ENCODE measurements at places on chromosomes 16 and 17.

DNA sequence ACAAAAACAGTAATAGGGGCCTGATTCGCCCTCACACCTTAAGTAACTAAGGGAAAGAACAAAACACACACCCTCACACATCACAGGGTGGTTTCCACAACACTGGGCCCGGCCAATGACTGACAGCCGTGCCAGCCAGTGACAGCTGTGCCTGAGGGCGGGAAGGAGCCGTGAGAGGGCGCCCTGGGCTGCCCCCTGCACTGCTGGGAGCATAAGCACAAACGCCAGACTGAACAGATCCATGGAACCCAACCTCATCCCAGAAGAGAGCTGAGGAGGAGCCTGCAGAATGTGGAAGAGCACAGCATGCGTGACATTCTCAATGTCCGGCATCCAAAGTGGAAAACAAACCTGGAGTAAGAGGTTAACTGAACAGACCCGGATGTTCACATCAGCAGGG is 16.0 kb downstream of the CSNK1D start:
- peak; percentile 66 for DNase-seq

GRCh38 chr17:39110435-39111136 is 40.9 kb downstream of the PLXDC1 start:
- no peak for DNase-seq

DNA sequence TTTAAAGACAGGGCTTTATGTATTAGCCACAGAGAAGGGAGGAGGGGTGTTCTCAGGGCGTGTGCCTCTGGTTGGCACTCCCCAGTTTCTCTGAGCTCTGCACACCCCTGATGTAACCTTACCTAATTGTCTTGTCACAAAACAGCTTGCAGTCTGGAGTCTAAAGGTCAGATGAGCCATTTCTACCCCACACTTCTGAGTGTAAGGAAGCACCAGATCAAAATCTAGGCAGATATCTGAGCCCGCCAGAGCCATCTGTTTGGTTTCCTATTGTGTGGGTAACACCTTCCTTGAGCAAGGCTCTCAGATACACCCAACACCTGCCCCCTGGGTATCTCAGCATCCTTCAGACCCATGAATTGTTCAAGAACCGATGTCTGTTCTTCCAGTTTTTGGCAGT is 15.5 kb downstream of the CDH1 start:
- no peak for DNase-seq

GRCh38 chr16:29745853-29746345 is at the start of gene C16orf54:
Gene C16orf54 (minus strand): TSS chr16:29745990. CDS start chr16:29744951, 1,039 bp downstream.
- DNase-seq = no peak

DNA sequence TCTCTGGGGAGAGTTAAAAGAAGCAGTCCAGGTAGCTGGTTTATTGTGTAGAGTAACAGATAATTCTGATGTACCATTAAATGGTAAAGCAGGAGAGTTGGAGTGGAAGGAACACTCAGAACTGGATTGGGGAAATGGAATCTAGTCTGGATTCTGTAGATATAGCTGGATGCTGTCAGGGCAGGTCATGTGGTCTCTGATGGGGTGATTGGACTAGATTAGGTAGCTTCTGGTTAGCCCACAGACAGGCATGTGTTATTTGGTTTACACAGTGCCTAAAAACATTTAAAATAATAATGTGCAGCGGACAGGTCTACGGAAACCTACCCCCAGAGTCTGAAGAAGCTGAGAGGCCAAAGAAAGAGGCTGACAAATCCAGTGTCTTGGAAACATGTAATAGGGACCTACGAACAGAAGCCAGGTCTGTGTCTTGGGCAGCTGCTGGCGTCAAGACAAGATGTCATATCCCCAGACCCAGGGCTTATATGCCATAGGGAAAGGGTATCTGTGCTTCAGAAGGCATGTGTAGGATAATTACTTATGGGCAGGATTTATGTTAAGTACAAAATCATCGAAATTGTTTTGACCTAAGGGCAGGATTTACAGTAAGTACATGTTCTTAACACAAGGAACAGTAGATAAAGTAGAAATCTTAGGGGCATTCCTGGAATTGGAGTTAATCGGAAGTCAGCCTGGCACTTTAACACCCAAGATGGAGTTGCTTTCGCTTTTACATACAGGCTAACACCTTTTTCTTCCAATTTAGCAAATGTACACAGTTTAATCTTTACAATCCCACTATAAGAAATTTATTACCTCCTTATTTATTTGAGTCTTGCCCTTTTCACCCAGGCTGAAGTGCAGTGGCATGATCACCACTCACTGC is 12.4 kb downstream of the LUC7L3 start:
- DNase-seq = no peak

DNA sequence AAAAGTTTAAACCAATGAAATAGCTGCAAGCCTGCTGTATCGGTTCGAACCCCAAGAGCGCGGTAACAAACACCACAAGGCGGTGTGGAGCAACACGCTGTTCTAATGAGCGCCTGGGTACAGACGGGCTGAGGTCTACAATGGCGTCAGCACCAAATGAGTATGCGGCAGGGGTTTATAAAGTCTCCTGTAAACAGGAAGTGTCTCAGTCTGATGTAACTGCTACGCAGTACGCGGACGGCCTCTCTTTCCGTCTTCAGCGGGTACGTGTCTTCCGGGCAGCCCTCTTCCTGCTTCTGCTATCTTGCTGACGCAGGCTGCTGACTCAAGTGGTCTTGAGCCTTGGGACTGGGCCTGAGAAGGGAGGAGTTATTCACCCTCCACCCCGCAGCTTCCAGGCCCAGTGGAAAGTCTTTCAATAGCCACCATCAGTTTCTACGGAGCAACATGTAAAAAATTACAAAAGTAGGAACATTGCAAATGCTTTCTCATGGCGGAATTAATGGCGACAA is 40.5 kb upstream of the KCNJ2 start:
- DNase-seq = no peak

GRCh38 chr16:83402967-83403366 is 404.8 kb upstream of the HSBP1 start:
- peak; percentile 49 for DNase-seq

DNA sequence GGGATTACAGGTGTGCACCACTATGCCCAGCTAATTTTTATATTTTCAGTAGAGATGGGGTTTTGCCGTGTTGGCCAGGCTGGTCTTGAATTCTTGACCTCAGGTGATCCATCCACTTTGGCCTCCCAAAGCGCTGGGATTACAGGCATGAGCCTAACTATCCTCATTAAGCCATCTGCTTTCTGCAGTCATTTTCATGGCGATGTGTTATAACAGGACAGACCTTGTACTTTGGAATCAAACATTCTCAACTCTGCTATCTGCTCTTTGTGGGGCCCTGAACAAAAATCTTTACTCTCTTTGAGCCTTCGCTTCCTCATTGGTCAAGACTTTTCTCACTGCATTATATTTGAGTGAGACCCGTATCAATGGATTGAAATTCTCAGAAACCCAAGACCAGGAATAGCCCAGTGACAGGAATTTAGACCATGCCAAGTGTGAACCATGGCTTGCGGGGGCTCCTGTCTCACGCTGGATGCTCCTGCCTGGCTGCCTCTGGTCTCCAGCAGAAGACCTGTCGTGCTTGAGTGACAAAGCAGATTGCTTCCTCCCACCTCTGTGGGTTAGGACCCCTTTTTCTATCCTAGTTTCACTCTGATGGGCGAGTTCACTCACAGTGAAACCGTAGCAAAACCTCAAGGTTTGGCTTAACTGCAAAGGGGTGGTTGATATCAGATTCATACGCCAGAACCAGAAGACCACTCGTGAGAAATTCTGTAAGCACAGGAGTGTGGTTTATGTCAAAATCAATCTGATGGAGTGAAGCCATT is 519.1 kb downstream of the MAF start:
- DNase-seq = no peak

GRCh38 chr17:70772761-70773160 is 603.4 kb downstream of the KCNJ2 start:
- DNase-seq = no peak

- no peak for DNase-seq
These were observed 26.2 kb downstream of the TRIM16 start for GRCh38 chr17:15657868-15658267.

GRCh38 chr17:68319410-68320162 is 28.3 kb downstream of the ARSG start:
- DNase-seq = no peak

DNA sequence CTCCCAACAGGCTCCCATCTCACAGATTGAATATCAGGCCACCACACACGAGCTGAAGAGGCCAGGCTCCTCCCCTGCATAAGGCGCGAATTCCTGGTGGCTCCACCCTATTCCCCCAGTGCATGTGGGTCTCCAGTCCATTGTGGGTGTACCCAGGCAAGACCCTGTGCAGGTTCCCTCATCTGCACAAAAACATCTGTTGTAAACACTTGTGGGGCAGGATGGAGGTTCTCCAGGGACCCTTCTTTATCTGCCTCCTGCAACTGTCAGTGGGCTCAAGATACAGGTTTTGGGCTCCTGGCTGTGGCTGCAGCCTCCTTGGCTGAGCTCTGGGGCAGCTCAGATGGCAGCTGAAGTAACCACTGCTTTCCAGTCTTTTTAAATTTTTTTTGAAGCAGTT is 17.6 kb upstream of the LGALS9 start:
- no peak for DNase-seq

- peak; percentile 48 for DNase-seq
These were observed 5.4 kb upstream of the KLHL11 start for GRCh38 chr17:41870627-41871026.

DNA sequence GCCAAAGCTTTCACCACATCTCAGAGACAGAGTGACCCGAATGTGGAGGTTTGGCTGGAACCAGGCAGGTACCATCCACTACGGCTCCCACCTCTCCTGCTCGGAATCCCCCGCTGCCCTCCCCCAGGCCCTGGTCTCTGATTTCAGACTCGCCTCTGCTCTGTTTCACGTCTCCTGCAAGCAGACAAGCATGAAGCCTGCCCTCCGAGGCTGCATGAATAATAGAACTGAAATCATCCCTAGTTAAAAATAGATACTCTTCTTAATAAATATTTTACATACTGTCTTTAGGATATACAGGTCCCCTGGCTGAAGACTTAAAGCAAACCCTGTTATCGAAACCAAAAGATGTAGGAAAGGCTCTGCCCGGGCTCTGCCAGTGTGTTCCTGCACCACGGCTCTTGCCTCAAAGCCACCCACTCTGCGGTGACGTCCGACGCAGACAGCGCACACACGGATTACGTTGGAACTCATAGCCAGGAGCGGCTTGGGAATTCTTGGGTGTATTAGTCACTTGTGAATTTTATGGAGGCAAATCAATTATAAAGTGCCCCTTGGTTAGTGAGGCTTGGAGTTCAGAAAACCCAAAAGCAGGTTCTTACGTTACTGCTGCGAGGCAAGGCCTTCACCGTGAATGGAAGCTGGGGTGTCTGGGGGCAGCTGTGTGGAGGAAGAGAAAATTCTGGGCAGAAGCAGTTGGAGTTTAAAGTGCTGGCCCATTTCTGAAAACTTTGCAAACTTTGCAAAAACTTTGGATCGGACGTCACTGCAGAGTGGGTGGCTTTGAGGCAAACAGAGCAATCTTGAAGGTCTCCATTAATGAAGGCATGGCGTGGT is 25.6 kb upstream of the NPTX1 start:
- peak; percentile 95 for DNase-seq

DNA sequence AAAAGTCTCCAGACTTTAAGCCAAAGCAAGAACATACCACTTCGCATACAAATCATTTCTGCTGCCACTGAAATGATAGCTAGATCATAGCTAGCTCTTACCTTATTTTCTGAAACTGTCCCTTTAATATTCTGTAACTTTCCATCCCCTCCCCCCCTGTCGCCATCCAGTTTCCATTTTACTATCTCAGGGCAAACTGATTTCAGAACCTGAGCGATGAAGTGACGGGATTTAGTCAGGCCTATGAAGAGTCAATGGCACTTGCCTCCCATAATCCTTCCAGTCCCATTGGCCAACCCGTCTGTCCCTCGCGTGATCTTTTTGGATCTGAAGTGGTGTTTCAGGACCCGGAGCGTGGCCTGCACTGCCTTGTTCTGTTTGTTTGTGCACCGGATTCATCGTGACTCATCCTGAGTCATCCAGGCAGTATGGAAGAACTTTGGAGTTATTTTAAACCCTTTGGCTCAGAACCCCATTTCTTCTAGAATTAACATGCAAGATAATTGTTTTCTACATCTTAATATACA is 199.8 kb upstream of the CHMP6 start:
- DNase-seq = peak; percentile 99

DNA sequence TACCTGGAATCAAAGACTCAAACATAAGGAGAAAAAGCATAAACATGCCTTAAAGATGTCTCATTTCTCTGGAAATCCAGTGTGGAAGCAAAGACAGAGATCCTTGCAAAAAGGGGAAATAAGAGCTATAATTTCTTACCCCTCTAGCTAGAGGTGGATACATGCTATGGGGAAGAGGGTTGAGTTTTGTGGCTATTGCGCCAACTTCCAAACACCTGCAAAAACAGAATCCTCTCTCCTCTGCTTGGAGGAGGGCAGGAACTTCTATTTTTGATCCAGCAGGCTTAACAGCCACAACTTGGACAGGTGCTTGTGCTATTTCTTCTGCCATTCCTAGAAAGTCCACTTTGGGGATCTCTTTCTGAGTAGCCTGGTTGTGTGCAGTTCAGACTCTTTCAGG is 21.5 kb upstream of the NUDT7 start:
- DNase-seq = no peak

DNA sequence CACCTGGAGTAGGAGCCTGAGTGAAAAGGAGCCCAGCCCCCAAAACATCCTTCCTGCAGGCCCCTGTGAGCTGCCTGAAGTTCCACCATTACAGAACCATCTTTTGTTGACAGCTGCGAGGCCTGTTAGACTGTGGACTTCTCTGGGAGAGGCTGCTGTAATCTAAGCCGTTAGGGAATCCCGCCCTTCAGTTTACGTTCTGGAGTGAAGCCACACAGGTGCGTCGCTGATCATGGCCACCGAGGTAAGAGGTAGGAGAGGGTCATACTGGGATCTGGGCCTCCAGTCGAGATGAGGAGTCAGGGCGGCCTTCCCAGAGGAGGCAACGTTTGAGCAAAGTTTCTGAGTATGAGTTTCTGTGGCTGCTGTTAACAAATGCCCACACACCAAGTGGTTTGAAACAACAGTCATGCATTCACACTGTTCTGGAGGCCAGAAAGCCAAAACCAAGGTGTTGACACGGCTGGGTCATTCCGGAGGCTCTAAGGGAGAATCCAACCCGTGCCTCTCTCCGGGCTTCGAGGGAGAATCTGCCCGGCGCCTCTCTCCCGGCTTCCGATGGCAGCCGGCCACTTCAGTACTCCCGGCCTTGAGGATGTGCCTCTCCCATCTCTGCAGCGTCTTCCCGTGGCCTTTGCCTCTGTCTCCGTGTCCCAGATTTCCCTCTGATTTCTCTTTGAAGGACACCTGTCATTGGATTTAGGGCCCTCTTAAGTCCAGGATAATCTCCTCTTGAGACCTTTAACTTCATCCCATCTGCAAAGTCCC is 26.6 kb upstream of the ATP2C2 start:
- no peak for DNase-seq
